ENCODE measurements at places on chromosomes 7 and 10.

DNA sequence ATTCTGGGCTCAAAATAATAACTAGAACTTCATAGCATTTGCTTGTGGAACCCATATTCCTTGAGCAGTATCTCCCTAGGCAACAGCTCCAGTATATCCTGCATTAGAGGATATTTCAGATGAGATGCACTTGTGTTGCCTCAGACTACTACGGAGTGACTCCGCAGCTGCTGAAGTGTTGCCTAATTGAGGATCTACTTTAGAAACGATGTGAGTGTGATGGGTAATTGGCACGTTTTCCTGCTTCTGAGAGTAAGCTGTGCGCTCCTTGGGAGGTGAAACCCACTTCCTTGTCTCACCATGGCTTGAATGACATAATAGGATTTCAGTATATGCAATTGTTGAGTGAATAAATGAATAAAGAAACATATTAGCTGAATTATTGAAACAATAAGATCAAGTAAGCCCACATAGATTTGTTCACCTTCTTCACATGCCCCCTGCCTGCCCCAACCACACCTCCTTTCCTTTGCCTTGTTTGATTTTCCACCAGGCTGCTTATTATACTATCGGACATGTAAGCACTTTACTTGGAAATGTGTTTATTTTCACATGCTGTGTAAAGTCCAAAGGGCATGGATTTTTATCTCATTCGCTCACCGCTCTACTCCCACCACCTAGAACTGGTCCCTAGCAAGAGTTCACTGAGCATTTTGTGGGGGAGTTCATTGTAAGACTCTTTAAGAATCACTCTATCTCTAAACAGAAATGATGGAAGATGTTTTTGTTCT is 303.8 kb downstream of the KCNMA1 start:
- no peak for DNase-seq

DNA sequence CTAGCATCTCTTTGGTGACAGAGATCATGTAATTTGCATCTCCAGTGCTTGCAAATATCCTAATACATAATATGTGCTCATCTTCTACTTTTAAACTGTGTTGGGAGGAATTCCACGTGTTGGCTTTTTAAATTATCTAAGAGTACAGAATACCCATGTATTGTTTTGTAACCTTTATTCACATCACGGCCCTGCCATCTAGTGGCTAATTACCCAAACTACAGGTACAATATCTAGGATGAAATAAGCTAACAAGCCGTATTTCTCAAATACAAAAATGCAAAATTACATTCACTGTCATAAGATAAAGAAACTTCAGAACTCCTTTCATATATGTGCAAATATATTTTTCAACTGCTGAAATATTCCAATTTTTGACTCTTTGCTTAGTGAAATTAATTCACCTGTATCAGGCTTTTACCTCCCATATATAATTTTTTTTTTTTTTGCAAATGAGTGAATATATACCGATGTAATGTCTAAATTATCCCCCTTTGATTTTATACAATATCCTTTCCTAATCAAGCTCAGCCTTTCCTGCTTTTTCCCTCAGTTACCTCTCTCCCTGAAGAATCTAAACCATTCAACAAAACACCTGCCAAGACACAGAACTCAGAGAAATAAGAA is 30.3 kb upstream of the LSM8 start:
- no peak for DNase-seq

GRCh38 chr10:124740369-124741280 is 3.6 kb downstream of the FAM53B start:
- no peak for DNase-seq

- no peak for DNase-seq
Observed at GRCh38 chr7:116738378-116738777, 66.4 kb downstream of the MET start.

- no peak for DNase-seq
Observed at GRCh38 chr7:71243736-71244410, 111.9 kb downstream of the GALNT17 start.

DNA sequence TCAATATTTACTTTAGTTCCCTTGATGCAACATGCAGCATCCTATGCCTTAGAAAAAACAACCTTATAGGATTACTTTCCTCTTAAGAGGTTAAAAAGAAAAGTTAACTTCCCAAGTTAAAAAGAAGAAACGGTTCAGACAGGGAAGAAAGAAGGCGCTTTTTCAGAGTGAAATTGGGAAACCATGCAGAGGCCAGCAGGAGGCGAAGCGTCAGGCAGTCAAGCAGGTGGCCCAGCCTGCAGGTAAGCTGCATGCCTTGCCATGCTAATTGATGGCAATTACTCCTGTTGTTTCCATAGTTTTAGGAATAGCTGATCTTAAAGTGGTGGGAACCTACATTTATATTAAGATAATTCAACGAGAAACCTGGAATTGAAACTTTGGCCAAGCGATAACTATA is 302.6 kb upstream of the SP4 start:
- no peak for DNase-seq

- DNase-seq: no peak
Observed at GRCh38 chr10:70923696-70924095, 35.3 kb upstream of the PCBD1 start.

- DNase-seq: no peak
Observed at GRCh38 chr7:157668221-157668883, 331.5 kb downstream of the DNAJB6 start.

DNA sequence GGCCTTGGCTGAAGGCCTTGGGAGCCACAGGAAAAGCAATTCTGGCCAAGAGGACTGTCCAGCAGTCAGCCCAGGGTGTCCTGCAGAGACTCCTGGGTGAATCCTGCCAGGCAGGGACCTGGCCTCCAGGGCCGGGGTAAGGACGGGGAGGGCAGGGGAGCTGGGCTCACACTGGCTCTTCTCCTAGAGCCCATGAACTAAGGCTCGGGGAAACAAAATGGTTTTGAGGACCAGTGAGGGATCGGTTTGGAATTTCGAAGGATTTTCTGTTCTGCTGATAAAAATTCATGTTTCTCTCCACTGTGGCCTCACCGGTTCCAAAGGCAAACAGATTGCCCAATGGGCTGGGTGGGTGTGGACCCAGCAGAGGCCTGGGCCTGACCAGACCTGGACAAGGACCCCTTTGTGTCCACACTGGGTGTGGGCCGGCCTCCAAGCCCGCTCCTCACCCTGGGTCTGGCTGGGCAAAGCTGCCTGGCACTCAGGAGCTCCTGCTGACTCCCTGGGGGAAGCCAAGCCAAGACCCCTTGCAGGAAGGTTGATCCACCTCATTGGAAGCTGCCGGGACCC is 27.3 kb downstream of the FAM20C start:
- no peak for DNase-seq

GRCh38 chr10:117218654-117219053 is 21.4 kb downstream of the KCNK18 start:
- no peak for DNase-seq

DNA sequence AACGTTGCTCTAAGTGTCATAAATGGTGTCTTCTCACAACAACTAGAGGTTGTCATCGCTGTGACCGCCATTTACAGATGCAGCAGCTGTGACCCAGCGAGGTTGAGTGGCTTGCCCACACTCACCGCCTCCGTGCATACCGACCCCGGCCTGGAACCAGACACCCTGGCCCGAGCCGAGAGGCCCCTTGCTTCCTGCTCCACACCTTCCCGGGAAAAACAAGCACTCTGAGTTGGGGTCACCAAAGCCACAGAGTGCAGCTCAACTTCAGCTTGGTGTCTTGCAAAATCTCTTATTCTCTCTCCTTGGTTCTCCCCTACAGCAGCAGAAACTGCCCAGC is 115.7 kb upstream of the PPP2R2D start:
- DNase-seq: no peak

- no peak for DNase-seq
Observed at GRCh38 chr10:69885379-69886013, 83.8 kb downstream of the COL13A1 start.

- no peak for DNase-seq
Observed at GRCh38 chr10:62613424-62613823, 191.1 kb upstream of the ADO start.

GRCh38 chr10:47198221-47198620 is 101.8 kb upstream of the GDF10 start:
- no peak for DNase-seq

GRCh38 chr7:150343225-150343624 is 1.8 kb upstream of the RARRES2 start:
- DNase-seq: no peak

DNA sequence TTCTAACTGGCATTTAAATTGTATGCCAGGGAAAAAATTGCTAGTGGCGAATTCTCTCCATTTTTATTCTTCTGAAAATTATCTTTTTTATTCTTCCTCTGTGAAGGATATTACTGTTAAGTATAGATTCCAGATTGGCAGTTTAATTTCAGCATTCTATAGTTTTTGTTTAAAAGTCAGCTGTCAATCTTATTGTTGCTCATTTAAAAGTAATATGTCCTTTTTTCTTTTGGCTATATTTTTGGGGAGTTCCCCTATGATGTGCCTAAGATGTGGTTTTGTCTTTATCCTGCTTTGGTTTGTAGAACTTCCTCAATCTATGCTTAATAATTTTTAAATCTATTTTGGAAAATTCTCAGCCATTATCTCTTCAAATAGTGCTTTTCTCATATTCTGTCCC is 135.9 kb downstream of the ARHGAP12 start:
- DNase-seq: no peak

DNA sequence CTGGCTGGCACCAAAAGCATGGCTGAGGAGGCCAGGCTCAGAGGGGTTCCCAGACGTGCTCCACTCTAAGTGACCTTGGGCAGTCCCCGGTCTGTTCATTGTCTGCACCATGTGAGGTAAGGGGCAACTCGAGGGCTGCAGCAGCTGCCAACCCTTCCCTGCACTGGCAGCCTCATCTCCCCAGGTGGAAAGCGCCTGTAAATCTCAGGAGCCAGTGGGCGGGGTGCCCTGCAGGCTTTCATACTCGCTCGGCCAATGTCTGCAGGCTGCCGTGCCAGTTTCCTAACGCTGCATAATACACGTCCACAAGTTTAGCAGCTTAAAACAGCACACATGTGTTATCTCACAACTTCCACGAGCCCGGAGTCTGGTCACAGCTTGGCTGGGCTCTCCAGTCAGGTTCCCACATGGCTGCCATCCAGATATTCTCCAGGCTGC is 12.6 kb upstream of the GDF10 start:
- DNase-seq: no peak

DNA sequence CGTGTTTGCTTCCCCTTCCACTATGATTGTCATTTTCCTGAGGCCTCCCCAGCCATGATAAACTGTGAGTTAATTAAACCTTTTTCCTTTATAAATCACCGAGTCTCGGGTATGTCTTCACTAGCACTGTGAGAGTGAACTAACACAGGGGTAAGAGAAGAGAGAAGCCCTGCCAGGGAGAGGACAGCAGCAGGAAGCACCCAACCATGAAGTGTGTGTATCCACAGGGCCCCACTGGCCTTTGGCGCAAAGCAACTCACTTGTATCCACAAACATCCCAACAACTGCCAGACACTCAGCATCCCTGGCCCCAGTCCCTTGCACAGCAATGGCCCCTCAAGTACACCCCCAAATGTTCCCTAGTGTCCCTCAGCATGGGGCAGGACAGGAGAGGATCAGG is 115.1 kb downstream of the MAD1L1 start:
- DNase-seq: no peak

DNA sequence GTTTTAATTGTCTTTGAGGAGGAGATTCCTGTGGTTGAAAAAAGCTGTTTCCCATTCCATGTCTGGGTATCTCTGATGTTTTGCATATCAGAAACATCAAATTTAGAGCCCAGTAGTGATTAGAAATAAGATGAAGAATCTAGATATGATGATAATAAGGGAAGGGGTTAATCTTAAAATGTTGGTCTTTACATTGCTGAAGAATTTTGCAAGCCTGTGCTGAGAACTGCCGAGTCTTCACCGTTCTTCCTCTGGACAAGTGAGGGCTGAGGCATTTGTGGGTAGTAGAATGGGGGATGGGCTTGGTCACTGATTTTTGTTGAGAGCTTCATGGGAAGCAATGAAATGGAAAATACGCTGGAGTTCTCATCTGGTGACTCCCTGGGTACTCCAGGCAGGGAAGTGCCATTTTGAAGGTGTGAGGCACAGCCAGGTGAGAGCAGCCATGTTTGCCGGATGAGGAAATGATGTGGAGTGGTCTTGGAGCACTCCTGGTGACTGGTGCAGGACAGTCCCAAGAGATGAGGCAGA is 10.2 kb downstream of the TCF7L2 start:
- no peak for DNase-seq

GRCh38 chr10:93075369-93076221 is 1.9 kb downstream of the CYP26A1 start:
- no peak for DNase-seq

GRCh38 chr10:78868861-78869260 is 199.9 kb upstream of the ZMIZ1 start:
- DNase-seq: no peak

- no peak for DNase-seq
Observed at GRCh38 chr10:2326411-2326810, 589.1 kb upstream of the ADARB2 start.

DNA sequence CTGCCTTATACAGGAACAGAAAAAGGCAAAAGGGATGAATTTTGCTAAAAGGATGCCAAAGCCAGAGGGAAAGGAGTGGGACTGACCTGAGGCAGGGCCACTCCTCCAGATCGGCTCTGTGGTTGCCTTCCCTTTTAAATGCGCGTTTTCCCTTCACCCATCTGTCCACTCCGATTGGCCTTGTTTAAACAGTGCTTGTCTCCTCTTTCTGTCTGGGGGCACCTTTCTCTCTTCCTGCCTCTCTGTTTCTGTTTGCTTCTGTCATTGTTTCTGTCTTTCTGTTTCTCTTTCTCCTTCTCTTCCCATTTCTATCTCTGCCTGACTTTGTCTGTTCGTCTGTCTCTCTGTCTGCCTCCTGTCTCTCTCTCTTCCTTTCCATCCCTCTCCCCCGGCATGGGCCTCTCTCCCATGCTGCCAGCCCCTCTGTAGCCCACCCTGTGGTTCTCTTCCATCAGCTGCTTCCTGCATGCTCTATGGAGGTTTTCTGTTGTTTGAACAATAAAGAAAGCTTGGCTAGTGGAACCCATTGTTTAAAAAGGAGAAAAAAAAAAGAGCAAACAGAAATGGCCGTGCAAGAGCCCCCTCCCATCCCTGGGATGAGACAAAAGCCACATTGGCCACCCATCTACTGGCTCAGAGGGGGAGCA is 29.5 kb upstream of the HSPB1 start:
- no peak for DNase-seq

Measured in stimulated activated CD4-positive, alpha-beta T cell treated with anti-CD3 and anti-CD28 coated beads, Interleukin-1b, Interleukin-23, amount 100 ng/mL, for 48 hours (primary cell).